ENCODE measurements at places on chromosomes 11 and 22.

DNA sequence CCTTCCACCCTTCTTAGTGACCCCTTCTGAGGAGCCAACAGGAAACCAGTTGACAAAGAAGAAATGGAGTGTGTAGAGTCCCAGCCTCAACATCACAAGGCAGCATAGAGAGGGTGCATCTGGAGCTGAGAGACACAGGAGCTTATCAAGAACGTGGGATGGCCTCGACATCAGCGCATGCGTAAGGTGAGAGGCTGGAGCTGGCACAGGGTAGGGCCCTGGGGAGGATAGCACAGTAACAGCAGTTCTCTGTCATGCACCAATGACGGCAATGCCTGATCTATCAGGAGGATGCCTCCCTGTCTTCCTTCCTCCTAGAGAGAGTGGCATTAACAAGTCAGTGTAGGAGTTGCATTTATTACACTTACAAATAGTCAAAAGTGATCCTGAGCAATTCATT is 426.1 kb downstream of the NTM start:
- no peak for DNase-seq

DNA sequence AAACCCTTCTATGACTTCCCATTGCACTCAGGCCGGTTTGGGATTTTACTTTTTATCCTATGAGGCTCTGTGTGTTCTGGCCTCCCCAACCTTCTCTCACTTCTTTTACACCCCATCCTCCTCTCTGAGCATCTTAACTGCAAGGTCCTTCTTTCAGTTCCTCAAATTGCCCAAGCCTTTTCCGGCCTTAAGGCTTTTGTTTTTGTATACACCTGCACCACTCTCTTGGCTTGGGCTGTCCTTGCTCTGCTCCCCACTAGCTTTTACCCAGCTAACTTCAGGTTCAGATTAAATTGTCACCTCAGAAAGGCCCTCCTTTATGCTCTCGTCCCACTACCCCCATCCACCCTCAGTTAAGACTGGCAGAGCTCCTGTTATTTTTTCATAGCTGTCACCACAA is 55.5 kb downstream of the FAM83F start:
- no peak for DNase-seq

- DNase-seq = no peak
Observed at GRCh38 chr11:83475760-83476159, 189.6 kb upstream of the CCDC90B start.

DNA sequence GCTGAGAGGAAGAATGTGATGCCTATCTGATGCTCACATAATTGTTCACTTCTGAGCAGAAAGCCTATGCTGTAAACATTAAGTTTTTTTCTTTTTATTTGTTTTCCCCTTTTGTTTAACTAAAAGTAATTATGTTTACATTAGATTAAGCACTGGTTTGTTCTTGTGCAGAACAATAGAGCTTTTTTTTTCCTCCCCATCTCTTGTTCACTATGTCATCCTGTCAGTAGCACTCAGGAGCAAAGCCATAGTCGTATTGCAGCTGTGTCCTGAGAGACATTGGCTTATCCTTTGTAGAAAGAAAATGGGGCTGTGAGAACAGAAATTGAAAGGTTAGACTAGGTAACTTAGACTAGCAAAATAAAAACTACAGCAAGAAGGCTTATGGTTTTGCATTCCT is 301.8 kb upstream of the RAG2 start:
- no peak for DNase-seq

DNA sequence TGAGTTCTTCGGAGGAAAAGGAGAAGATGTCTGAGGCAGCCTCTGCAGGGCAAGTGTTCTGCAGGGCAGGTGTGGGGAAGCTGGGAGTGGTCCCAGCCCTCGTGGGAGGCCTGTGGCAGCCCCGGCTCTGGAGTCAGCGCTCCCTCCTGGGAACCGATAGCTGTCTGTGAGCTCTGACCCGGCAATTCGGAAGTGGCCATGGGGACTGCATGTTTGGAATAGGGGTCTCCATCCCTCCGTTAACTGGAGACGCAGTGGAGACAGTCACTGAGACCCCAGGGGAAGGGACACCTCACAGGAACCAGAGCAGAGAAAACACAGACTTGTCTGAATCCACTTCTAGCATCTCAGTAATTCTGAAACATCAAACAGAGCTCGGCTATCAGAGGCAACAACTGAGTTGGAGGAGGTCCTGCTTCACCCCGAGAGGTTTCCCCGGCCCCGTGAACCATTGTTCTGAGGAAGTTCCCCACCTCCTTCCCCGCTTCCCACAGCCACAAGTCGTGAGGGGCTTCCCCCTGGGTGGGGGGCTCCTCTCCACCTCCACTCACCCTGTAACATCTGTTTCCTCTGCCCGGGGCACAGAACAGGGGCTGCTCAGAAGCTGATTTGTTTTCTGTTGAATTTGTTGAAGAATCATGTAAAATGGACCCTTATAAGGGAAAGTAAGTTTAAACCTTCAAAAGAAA is 99.6 kb downstream of the BRD1 start:
- DNase-seq = no peak

DNA sequence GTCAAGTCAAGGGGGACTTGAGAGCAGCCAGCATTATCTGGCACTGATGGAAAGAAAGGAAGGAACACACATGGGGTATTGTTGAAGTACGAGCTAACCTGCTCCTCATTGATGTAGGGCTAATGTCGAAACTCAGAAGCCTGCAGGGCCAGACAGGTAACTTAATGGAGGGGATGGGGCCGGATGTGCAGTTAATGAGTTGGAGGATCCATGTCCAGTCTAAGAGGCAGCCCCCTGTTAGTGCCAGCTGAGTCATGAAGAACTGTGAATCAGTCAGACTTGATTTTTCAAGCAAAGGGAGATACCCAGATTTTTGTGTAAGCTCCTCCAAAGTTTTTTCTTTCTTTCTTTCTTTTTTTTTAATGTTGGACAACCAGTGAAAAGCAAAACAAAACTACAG is 65.6 kb downstream of the CECR2 start:
- DNase-seq = no peak
